Dermis blood vessel endothelial cell (primary cell): ENCODE measurements at places on chromosomes 2 and 18. TPM values are rescaled to one million over a fixed set of nuclear protein-coding genes. Genes with fewer than 3 reads are reported as not detected.
A peak's percentile ranks its signal among the peaks of the same experiment; 100 is the strongest.

The SPP2 gene
- not detected in 2 replicates for total RNA-seq

The STEAP3 gene
- 3.9 and 7.9 TPM in 2 replicates for total RNA-seq

The SERPINB3 gene
- 0.17 TPM in 1 of 2 replicates, not detected in the other for total RNA-seq

The FAM237A gene
- total RNA-seq = not detected in 2 replicates

The UGT1A5 gene
- total RNA-seq = not detected in 2 replicates

The ITGA4 gene
- 0.60 and 1.0 TPM in 2 replicates for total RNA-seq

The SULT1C4 gene
- total RNA-seq = 76.7 and 136 TPM in 2 replicates

The PECR gene
- total RNA-seq = 10.2 and 18.9 TPM in 2 replicates

The GPAT2 gene
- total RNA-seq = 5.6 and 30.9 TPM in 2 replicates

DNA sequence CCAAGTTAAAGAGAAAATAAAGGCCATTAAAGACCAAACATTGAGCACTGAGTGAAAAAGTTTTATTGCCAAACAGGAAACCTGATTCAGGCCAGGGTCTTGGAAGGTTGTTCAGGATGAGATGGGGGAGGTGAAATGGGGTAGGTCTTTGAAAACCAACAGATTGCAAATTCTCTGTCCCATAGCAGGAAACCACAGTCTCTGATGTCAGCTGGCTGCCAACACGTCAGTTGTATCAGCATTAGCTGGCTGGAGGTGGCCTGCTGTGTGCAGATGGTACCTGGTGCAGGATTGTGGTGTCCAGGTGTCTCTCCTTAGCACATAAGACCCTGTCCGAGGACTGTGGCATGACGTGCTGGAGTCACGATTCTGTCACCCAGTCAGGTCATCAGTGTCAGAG is 106.3 kb downstream of the MSH2 start:
- peak; percentile 65 for DNase-seq

- DNase-seq = no peak
These were observed 45.6 kb downstream of the HDLBP start for GRCh38 chr2:241269707-241270520.

DNA sequence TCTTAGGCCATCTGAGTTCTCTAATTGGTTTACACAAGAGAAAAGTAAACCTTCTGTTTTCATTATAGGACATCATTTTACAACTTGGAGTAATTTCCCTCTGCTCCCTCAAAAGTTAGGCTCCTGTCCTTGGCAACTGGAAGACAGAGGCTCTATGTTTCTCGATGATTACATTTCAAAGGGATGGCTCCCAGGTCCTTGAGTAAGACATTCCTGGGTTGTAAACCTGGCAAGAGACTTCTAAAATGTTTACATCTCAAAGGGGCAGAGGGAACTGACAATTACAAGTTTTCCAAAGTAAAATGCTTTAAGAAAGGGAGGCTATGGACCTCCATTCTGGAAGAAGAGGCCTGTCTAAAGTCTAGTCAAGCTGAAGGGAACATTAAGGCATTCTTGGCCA is 268.3 kb upstream of the REG3G start:
- DNase-seq = no peak

DNA sequence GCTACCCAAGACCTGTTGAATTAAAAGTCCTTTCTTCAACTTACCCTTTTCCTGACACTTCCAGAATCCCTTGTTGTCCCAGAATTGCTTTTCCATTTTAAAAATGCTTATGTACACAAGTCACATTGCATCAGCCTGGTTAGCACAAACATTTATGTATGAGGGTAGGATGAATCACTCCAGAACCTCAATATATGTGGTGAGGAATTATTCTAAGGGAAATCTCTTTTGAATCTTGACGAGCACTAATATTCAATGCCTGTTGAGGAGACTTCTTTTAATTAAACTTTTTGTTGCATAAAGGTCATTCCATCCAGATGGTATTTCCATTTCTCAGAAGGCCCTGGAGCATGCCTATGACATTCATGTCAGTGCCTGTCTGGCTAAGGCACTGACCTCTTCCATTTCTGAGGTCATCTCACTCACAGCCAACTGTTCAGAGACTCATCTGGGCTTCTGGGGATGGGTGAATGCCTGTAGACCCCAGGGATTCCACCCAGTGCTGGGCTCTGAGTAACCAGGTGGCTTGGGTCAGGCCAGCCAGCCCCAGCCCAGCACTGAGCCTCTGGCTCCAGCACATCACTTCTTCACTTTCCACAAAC is 28.2 kb downstream of the ACMSD start:
- DNase-seq = no peak

GRCh38 chr2:1713142-1713838 is 31.0 kb downstream of the PXDN start:
- no peak for DNase-seq

- DNase-seq = peak; percentile 70
These were observed 50.3 kb upstream of the GREB1L start for GRCh38 chr18:21191596-21192307.

DNA sequence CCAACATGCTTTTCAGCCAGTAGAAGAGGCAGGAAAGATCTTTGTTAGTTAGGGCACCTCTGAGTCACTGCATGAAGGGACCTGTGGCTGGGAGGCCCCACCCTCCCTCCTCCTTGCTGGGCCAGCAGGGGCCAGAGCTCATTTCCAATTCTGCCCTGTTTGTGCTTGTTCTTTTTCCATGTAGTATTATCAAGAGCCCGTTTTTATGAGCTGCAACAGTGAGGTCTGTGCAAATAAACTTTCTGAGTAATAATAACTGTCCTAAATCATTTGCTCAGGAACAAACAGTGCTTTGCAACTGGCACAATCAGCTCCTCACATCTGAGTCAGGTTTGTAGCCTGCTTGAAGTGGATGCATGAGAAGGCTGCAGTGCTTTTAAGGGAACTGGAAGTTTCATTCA is 128.0 kb downstream of the ARL4C start:
- DNase-seq = no peak

- no peak for DNase-seq
These were observed 138.5 kb downstream of the TMEM200C start for GRCh38 chr18:5756823-5757222.

- DNase-seq = no peak
These were observed 311.4 kb upstream of the UBE2E3 start for GRCh38 chr2:180669016-180669415.

GRCh38 chr2:72082021-72082601 is 65.6 kb downstream of the CYP26B1 start:
- DNase-seq = peak; percentile 10

DNA sequence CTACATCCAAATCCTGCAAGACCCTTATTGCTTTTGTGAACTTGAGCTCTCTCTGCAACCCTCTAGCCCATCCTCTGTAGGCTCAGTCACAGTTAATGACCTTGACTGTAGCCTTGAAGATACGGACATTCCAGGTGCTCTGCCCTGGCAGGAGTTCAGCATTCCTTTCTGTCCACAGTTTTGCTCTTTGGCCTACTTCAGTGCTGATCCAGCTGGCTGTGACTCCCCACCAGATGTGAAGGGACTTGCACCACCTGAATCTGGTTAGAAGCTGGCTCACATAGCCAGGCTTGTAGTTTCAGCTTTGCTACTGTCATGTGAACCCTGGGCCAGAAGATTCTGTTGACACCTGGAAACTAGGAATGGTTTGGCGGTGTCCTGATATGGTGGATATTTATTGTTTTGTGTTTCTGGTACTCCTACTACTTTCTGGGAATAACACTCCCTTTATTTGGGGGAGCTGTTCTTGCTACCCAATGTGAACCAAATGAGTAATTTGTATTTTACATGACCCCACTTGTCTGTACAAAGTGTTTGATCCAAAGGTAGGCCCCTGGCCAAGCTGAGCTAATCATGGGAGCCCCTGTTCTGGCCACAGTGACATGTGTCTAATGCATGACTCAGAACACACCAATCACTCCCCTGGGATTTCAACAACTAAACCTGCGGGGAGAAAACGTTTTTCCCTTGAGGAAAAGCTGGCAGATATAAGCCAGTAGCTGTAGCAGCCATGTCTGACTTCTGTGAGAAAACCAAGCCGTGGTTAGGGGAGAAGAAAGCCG is 73.4 kb downstream of the CDCA7 start:
- no peak for DNase-seq

- DNase-seq = no peak
These were observed 79.0 kb upstream of the ZEB2 start for GRCh38 chr2:144598906-144599305.

DNA sequence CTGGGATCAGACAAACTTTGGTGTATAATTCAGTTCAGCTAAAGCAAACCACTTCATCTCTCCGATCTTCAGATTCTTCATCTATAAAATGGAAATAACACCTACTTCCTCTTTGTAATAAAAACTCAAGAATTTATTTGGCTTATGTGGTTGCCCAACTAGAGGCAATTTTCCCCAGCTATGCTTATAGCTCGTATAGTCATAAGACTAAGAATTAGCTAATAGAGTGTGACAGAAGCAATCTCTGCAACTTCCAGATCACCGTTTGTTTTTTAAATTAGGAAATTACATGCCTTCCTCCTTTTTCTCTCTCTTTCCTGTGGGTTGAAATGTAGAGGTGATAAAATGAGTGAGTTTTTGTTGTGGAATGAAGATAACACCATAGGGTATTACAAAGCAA is 35.3 kb upstream of the KCNF1 start:
- no peak for DNase-seq

GRCh38 chr2:101698844-101699754 is 1.6 kb downstream of the MAP4K4 start:
- peak; percentile 38 for DNase-seq

DNA sequence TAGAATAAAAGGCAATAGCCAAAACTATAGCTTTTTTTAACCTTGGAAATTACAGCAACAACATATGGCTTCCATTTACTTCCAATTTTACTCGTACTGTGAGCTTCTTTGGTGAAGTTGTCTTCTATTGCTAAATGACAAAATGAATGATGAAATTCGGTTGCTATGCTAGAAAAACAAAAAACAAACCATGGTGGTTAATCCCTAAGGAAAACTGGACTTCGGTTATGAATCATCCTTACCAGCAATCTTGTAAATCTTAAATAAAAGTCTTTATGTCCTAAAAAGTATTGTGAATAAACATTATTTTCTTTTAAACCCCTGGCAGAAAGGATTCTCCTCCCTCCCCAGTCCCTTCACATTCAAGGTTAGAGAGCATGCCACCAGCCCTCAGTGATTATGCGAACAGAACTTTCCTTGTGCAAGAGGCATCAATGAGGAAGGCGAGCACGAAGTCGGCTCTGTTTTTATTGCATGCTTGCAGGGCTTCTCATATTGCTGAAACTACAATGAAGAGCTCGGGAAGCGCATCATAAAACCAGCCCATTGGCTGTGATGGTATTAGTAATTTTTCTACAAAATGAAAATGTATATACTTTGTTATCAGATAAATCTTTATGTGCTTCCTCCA is 62.9 kb downstream of the ZNF521 start:
- DNase-seq = peak; percentile 81

DNA sequence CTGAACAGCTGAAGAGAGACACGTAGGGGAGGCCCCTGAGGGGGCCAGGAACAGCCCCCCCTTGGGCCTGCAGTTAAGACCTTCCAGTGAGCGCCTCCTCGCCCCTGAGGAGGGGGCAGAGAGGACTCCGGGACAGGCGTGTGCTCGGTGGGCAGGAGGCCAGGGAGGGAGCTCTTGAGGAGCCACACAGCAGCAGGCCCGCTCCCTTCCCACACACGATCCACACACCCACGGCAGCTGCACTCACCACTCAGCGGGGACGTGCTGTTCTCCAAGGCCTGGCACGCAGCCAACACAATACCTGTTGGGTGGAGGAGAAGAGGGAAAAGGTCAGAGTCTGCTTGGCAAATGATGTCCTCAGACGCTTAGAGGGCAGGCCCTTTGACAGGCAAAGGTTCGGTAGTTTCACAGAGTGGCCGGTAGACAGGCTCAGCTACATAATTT is 39.0 kb downstream of the TGFA start:
- DNase-seq = no peak
